ENCODE measurements at places on chromosomes 2 and 18. TPM values are rescaled to one million over a fixed set of nuclear protein-coding genes. Genes with fewer than 3 reads are reported as not detected.

ALK gene
- total RNA-seq, result 0.74 TPM

UBE2F gene
- total RNA-seq, result 57.0 TPM

- no peak overlapping the region for H3K4me3 ChIP-seq
- H3K4me1 ChIP-seq, result no peaks in the 10 kb centered on the region
- DNase-seq, result no peak
- H3K27ac ChIP-seq, result no peak overlapping the region
Measured at GRCh38 chr2:239585422-239585821, 184.6 kb upstream of the HDAC4 start.

- H3K4me1 ChIP-seq, result peaks cover 6% of the 10 kb centered on the region
- H3K4me3 ChIP-seq, result no peak overlapping the region
- DNase-seq, result no peak
Measured at GRCh38 chr2:118565301-118565700, 282.1 kb downstream of the EN1 start.

CNDP1 gene
- total RNA-seq, result 9.8 TPM

- peaks cover 72% of the 10 kb centered on the region for H3K4me1 ChIP-seq
- no peaks in the 10 kb centered on the region for H3K27me3 ChIP-seq
- no peaks in the 10 kb centered on the region for H3K36me3 ChIP-seq
- no peak for DNase-seq
Measured at GRCh38 chr18:44683556-44683955, 2.9 kb downstream of the SETBP1 start.

DNA sequence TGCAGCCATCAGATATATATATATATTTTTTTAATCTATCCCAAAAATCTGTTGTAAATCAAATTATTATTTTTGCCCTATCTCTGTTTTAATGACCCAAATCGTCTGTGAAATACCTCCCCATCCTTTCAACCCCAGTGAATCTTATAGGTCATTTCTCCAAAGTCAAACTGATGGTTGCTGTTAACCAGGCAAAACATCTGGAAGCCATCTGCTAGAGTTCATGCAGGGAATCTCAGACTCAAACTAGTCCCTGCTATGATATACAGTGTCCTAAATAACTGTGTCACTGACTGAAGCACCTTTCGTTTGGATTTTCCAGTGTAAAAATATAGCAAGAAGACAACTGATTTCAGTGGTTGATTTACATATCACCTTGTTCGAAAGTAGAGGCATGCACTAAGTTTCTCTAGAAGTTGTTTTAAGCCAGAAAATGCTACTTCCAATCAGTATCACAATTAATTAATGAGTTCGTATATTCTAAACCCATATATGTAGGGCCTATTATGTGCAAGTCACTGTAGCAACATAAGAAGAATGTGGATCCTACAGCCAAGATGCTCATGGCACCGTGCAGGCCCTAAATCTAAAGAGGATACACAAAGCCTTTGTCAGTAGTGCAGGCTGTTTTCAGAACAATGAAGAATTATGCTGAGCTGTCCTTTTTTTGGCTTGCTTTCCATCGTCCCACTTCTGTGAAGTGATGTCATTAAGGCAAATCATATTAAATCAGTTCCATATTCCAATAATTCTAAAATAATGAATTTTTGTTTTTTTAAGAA, 566.0 kb downstream of the STK39 start:
- H3K4me3 ChIP-seq, result no peak overlapping the region
- no peak for DNase-seq
- H3K27me3 ChIP-seq, result no peaks in the 10 kb centered on the region
- H3K36me3 ChIP-seq, result no peaks in the 10 kb centered on the region
- H3K4me1 ChIP-seq, result no peaks in the 10 kb centered on the region

DNA sequence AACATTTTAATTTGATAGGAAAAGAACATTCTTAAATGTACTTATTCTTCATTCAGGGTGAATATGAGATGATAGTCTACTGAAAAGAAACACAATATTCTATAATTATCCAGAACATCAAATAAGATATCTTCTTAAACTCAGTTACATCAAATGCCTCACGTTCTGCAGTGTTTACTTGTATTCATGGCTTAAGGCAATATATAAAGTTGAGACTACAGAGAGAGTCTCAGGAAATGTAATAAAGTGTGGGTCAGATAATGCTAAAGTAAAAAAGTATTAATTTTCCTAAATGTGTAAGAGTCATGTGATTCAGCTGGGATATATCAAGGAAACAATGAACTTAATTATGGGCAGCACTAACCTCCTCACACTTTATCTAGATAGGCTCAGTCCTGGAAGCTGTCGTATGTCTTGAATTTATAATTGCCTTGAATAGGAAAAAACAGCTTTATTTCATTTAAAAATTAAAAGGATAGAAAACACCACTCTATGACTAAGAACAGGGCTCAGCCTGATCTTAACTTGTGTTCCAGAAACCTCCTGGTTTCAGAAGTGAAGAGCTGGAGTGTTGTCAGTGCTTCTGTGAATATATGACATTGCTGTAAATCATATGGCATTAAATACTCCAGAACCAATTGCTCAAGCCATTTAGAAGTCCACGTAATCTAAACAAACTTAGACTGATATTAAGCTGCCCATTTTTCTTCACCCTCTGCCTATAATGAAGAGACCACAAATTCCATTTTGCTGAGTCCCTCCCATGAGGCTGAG, 240.2 kb downstream of the FSIP2 start:
- H3K4me3 ChIP-seq, result no peak overlapping the region
- no peaks in the 10 kb centered on the region for H3K4me1 ChIP-seq
- DNase-seq, result no peak
- no peaks in the 10 kb centered on the region for H3K27me3 ChIP-seq
- no peak overlapping the region for H3K27ac ChIP-seq

DNA sequence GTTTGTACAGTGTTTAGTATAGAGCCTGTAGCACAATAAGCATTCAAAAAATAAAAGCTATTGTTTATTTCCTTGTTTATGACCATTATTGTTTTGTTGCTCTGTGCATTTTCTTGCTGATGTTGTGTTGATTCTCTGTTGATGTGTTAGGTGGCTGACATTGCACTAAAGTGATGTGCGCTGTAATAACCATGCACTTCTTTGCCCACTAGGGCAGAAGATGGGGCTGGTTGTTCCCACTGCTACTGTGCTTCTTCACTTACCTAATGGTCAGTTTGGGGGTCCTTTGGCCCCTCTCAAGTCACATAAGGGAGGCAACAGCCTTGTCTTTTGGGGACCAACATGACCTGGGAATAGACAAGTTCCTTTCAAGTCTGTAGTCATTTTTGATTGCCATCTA, 6.0 kb downstream of the SCG2 start:
- no peaks in the 10 kb centered on the region for H3K27me3 ChIP-seq
- DNase-seq, result no peak

GRCh38 chr18:10444314-10445006, 10.0 kb upstream of the APCDD1 start:
- H3K4me3 ChIP-seq, result no peak overlapping the region
- H3K27me3 ChIP-seq, result no peaks in the 10 kb centered on the region
- no peaks in the 10 kb centered on the region for H3K4me1 ChIP-seq
- H3K27ac ChIP-seq, result no peak overlapping the region
- H3K36me3 ChIP-seq, result no peaks in the 10 kb centered on the region

GCC2 gene
- total RNA-seq, result 30.0 TPM

GRCh38 chr2:205762881-205763280, 80.6 kb downstream of the NRP2 start:
- no peak for DNase-seq
- H3K4me1 ChIP-seq, result peaks cover 13% of the 10 kb centered on the region
- no peak overlapping the region for H3K4me3 ChIP-seq
- no peak overlapping the region for H3K27ac ChIP-seq
- no peaks in the 10 kb centered on the region for H3K36me3 ChIP-seq
- H3K27me3 ChIP-seq, result no peaks in the 10 kb centered on the region

- no peaks in the 10 kb centered on the region for H3K36me3 ChIP-seq
- peak; percentile 79 for DNase-seq
- H3K4me3 ChIP-seq, result no peak overlapping the region
Measured at GRCh38 chr2:230940471-230940815, 15.4 kb upstream of the GPR55 start.

- no peaks in the 10 kb centered on the region for H3K27me3 ChIP-seq
- H3K27ac ChIP-seq, result peak overlapping the region; percentile 97
- H3K36me3 ChIP-seq, result no peaks in the 10 kb centered on the region
- peak overlapping the region; percentile 73 for H3K4me3 ChIP-seq
Measured at GRCh38 chr2:135984199-135985017, 1.0 kb downstream of the DARS1 start.

GRCh38 chr18:22914633-22915032, 18.5 kb upstream of the RBBP8 start:
- no peaks in the 10 kb centered on the region for H3K36me3 ChIP-seq
- no peaks in the 10 kb centered on the region for H3K27me3 ChIP-seq
- H3K4me3 ChIP-seq, result peak overlapping the region; percentile 6

DNA sequence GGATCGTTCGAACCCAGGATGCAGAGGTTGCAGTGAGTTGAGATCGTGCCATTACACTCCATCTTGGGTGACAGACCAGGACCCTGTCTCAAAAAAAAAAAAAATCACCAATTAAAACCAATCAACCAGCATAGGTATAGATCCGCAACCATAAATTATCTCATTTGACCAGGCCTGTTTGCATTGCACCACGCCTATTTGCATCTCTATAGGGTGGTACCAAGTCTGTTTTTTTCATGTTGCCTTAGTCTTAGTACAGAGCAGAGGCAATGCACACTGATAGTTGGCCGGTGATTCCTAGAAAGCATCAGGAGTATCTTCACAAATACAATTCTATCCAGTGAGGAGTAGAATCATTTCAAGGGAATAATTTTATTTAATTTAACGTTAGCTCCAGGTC, 9.3 kb upstream of the NPC1 start:
- H3K36me3 ChIP-seq, result no peaks in the 10 kb centered on the region
- no peak overlapping the region for H3K27ac ChIP-seq
- H3K27me3 ChIP-seq, result no peaks in the 10 kb centered on the region
- H3K4me1 ChIP-seq, result no peaks in the 10 kb centered on the region

- no peaks in the 10 kb centered on the region for H3K36me3 ChIP-seq
- DNase-seq, result no peak
- no peak overlapping the region for H3K27ac ChIP-seq
Measured at GRCh38 chr2:108958002-108958401, 31.0 kb downstream of the EDAR start.

BIRC6 gene
- total RNA-seq, result 92.8 TPM

- no peaks in the 10 kb centered on the region for H3K27me3 ChIP-seq
- no peak overlapping the region for H3K4me3 ChIP-seq
- no peaks in the 10 kb centered on the region for H3K4me1 ChIP-seq
- no peak for DNase-seq
- H3K27ac ChIP-seq, result no peak overlapping the region
Measured at GRCh38 chr18:62732617-62733016, 17.3 kb downstream of the PHLPP1 start.

GRCh38 chr2:207150284-207150683, 15.5 kb downstream of the KLF7 start:
- DNase-seq, result no peak
- H3K4me1 ChIP-seq, result peaks cover 82% of the 10 kb centered on the region
- H3K27ac ChIP-seq, result peak overlapping the region; percentile 49
- no peak overlapping the region for H3K4me3 ChIP-seq
- H3K36me3 ChIP-seq, result no peaks in the 10 kb centered on the region
- no peaks in the 10 kb centered on the region for H3K27me3 ChIP-seq

- no peaks in the 10 kb centered on the region for H3K27me3 ChIP-seq
- no peak overlapping the region for H3K27ac ChIP-seq
- peaks cover 47% of the 10 kb centered on the region for H3K4me1 ChIP-seq
- no peaks in the 10 kb centered on the region for H3K36me3 ChIP-seq
- DNase-seq, result no peak
Measured at GRCh38 chr2:45844796-45845457, 193.5 kb downstream of the PRKCE start.

GRCh38 chr2:210593166-210593565, 36.8 kb downstream of the CPS1 start:
- no peaks in the 10 kb centered on the region for H3K36me3 ChIP-seq
- no peaks in the 10 kb centered on the region for H3K27me3 ChIP-seq
- no peak overlapping the region for H3K27ac ChIP-seq
- no peak for DNase-seq
- H3K4me1 ChIP-seq, result no peaks in the 10 kb centered on the region

DNA sequence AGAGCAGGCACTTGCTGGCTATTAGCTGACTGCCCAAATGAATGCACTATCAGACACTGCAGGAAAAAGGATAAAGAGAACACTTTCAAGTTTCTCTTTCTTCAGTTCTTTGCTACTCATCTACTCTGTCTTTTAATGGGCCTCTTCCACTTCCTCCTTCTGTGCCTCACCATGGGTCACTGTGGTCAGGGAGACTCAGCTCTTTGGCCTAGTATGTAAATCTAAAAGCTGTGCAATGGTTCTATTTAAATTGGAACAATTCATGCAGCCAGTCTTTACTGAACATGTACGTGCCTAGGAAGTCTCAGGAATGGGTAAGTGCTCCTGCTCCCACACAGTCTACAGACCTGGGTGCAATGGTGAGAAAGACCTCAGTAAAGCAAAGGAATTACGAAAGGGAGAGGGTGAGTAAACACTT, 79.1 kb upstream of the DNMT3A start:
- H3K36me3 ChIP-seq, result no peaks in the 10 kb centered on the region
- no peaks in the 10 kb centered on the region for H3K27me3 ChIP-seq
- no peak overlapping the region for H3K4me3 ChIP-seq
- no peaks in the 10 kb centered on the region for H3K4me1 ChIP-seq
- no peak for DNase-seq

- no peak overlapping the region for H3K27ac ChIP-seq
- no peak for DNase-seq
- no peak overlapping the region for H3K4me3 ChIP-seq
Measured at GRCh38 chr2:70870790-70871189, 35.2 kb upstream of the CD207 start.

GRCh38 chr2:111946294-111947114, 48.1 kb downstream of the MERTK start:
- H3K36me3 ChIP-seq, result no peaks in the 10 kb centered on the region
- H3K4me3 ChIP-seq, result no peak overlapping the region
- no peak for DNase-seq
- H3K4me1 ChIP-seq, result peaks cover 21% of the 10 kb centered on the region

CCBE1 gene
- 2.9 TPM for total RNA-seq

DNA sequence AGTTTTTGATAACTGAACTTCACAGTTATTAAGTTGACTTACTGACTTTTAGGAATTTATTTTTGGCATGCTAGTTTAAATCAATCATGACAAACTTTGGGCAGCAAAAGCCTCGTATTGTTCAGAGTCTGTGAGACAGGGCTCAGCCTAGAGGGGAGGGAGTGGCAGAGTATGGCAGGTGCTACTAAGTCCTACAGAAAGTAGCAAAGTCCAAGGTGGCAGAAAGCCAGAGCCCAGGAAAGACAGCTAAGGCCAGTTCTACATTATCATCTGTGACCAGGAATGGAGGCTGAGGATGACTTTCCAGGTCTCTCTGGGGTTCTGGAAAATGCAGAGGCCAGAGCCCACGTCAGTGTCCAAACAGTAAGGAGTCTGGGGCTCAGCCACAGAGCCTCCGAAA, 34.2 kb downstream of the CHST10 start:
- H3K36me3 ChIP-seq, result no peaks in the 10 kb centered on the region
- no peak overlapping the region for H3K27ac ChIP-seq
- H3K4me1 ChIP-seq, result no peaks in the 10 kb centered on the region
- H3K4me3 ChIP-seq, result no peak overlapping the region
- no peaks in the 10 kb centered on the region for H3K27me3 ChIP-seq

- no peaks in the 10 kb centered on the region for H3K4me1 ChIP-seq
- DNase-seq, result no peak
- H3K27me3 ChIP-seq, result no peaks in the 10 kb centered on the region
- H3K27ac ChIP-seq, result no peak overlapping the region
- no peak overlapping the region for H3K4me3 ChIP-seq
- no peaks in the 10 kb centered on the region for H3K36me3 ChIP-seq
Measured at GRCh38 chr2:114614592-114614991, 172.2 kb downstream of the DPP10 start.

Data from vagina (tissue), 2 donors.